ENCODE measurements at places on chromosomes 2 and 18.

DNA sequence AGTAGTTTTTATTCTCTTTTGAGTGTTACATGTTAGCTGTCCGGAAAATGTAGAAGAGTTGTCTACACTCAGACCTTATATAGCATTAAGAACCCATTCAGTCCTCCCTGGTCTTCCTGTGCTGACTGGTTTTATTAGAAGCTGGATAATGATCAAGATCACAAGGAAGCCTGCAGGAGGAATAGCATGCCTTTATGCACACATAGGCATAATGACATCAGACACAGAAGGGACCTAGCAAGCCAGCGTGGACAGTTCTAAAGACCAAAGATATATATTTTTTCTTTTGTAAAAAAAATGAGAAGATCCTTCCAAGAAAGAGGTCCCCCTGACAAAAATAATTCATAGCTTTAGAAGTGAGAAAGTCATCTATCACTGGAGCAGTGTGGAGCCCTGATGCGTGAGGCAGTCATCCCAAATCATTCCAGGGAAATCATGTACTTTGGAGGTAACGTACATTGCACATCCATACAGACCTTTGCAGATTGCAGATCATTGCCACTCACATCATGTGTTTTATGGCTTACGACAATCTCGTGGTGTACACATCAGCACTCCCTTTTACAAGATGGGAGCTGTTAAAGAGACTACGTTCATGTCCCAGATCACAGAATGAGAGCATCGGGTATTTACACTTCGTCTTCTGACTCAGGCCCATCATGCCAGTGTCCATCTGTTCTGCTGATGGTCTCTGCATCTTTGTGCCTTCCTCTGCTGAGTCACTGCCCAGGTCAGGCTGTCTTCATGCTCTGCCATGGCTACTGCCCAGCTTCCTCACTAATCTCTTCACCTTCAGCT is 334.0 kb downstream of the SOCS6 start:
- no peak for DNase-seq

- no peak for DNase-seq
These were observed 192.9 kb downstream of the TFCP2L1 start for GRCh38 chr2:121092095-121092494.

- no peak for DNase-seq
These were observed 38.6 kb downstream of the ST6GAL2 start for GRCh38 chr2:106847366-106847765.

DNA sequence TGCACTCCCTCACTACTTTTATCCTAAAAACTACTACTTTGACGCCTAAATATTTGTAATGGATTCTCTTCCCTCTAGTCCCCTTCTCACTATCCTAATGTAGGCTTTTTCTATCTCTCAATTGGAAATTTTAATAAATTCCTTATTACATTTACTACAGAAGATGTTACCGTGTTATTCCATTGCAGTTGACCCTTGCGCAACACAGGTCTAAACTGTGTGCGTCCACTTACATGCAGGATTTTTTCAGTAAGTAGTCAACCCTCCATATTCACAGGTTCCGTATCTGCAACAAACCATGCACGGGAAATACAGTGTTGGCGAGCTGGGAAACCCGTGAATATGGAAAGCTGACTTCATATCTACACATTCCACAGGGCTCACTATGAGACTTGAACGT is 239.8 kb downstream of the XIRP2 start:
- no peak for DNase-seq

- DNase-seq = no peak
These were observed 53.0 kb downstream of the POLR1A start for GRCh38 chr2:86052676-86053075.

DNA sequence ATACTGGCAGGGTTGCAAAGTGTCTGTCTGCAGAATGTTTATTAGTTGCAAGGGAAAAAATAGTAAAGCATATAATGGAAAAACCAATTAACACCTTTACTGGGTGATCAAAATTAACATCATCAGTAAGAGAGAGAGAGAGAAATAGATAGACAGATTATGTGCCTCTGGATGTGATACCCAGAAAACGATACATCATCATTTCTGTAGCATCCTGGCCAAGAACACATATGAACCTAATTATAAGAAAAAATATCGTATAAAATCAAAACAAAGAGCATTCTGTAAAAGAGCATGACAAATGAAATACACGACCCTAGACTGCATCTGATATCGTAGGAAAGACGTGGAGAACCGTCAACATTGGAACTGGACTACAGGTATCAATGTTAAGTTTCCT is 64.6 kb downstream of the SMC6 start:
- DNase-seq = no peak

- no peak for DNase-seq
These were observed 145.2 kb upstream of the TPO start for GRCh38 chr2:1268034-1268433.

GRCh38 chr18:34364699-34365098 is 140.0 kb upstream of the NOL4 start:
- DNase-seq = no peak

GRCh38 chr18:42338683-42339082 is 383.6 kb downstream of the PIK3C3 start:
- no peak for DNase-seq

- no peak for DNase-seq
These were observed 36.1 kb upstream of the TWIST2 start for GRCh38 chr2:238811759-238812158.
